ENCODE measurements at places on chromosomes 2 and 18.

DNA sequence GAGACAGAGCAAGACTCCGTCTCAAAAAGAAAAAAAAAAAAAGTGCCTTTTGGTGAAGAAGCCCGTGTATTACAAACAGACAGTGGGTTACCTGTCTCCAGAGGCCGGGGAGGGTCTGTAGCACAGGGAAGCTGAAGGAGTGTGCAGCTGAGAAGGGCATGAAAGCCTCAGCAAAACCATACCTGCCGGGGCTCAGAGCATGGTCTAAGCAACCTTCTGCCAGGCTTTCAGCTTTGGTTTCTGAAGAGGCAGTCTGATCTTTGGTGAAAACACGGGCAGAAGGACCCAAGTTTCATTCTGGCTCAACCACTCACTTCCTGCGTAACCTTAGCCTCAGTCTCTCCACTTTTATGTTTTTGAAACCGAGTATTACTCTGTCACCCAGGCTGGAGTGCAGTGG lies 21.5 kb downstream of the SH2D6 start:
- no peak for DNase-seq

DNA sequence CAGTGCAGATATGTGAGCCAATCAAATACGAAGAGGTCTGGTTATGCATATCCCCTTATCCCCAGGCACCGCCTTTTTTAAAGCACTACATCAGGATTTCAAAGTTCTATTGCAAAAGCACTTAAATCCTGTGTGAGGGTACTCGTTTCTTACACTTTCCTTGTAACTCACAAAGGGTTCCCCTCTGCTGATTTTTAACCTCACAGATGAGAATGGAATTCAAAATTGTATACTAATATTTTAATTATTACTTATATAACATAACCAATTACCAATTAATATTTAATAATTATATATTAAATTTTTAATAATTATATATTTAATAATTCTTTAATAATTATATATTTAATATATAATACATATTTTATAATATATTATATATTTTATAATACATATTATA lies 126.2 kb upstream of the MAPRE2 start:
- no peak for DNase-seq

- DNase-seq, result no peak
Measured at GRCh38 chr2:10922307-10923007, 10.7 kb downstream of the KCNF1 start.

DNA sequence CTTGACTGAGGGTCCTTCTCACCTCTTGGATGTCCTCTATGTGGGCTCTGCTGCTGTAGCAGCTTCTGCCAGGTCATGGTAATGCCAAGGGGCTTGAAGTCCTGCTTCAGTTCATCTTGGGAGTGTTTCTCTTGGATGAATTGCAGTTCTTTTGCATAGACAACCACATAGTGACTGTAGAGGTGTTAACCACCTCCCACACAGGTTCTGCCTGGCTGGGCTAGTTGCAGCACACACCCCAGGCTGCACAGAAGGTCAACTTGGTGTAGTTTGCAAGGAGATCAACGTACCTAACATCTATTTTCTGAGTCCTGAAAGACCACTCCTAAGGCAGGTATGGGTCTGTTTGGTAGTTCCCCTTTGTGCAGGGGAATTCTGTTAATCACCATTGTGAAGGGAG lies 108.1 kb downstream of the ADCYAP1 start:
- DNase-seq, result no peak

- peak; percentile 54 for DNase-seq
Measured at GRCh38 chr18:10035281-10035991, 121.6 kb downstream of the VAPA start.

- DNase-seq, result peak; percentile 92
Measured at GRCh38 chr18:55500316-55501086, 87.5 kb downstream of the TCF4 start.

DNA sequence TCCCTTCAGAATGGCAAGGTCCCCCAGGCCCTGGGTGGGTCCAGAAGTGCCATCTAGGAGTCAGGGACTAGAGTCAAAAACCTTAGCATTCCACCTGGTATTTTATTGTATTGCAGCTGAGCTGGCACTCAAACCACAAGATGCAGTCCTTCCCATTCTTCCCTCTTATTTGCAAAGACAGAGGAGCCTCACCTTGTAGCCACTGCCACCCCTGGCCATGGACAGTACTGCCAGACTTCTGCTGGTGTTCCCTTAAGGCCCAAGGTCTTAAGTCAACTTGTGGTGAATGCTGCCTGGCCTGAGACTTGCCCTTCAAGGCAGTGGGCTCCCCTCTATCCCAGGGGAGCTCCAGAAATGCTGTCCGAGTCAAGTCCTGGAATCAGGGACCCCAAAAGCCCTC lies 6.9 kb downstream of the UGT1A10 start:
- DNase-seq, result no peak

- peak; percentile 44 for DNase-seq
Measured at GRCh38 chr2:229980431-229981184, 58.3 kb downstream of the FBXO36 start.

- DNase-seq, result no peak
Measured at GRCh38 chr2:179211355-179211754, 53.3 kb downstream of the SESTD1 start.

DNA sequence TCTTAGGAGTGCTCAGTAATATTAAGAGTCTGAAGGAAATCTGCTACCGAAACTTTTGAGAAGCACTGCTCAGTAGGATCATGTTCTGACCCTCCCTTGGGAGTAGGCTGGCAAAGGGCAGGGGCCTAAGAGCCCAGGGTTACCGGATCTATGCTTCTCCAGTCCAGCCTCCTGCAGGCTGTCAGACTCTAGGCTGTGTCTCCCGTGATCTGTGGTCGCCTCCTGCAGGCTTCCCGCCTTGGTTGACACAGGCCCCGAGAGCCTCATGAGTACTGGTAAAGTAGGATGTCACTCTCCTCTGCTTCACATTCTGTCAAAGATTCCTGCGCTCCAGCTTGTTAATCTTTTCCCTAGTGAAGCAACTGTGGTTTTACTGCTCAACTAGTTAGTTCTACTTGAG lies 647.8 kb upstream of the RAB6C start:
- DNase-seq, result no peak

DNA sequence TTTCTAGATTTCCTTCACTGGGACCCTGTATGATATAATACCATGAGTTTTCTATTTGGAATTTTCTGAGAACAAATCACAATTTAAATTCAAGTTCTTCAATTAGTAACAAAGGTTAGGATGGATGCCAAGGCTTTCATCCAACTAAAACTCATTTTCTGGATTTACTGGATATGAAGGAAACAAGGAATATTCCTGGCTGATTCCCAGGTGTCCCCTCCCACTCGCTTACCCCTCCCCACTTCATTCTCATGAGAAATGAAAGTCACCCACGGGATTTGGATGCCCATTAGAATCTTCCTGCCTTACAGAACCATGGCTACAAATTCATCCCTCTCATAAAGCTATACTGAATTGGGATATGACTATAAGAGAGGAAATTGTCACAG lies 40.0 kb downstream of the RNU4ATAC start:
- no peak for DNase-seq

DNA sequence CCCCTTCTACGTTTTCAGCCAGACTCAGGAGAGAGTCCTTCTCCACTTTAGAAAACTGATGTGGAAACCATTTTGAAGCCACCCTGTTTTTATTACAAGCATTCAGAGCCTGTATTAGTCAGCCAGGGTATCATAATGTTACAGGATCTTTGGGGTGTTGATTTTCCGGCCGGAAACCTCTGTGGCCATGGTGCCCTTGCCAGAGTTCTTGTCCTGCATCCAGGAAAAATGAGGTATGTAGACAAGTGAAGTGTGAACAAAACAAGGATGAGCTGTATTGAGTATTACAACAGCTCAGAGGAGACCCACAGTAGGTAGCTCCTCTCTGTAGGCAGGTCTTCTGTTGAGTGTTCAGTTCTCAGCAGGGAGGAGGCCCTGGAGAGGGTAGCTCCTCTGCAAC lies 241.0 kb upstream of the COPS8 start:
- no peak for DNase-seq

GRCh38 chr18:72107647-72108383 lies 436.3 kb downstream of the CBLN2 start:
- DNase-seq, result peak; percentile 75

Data from fibroblast of skin of back (primary cell).